ENCODE measurements at places on chromosomes 3 and 15.

DNA sequence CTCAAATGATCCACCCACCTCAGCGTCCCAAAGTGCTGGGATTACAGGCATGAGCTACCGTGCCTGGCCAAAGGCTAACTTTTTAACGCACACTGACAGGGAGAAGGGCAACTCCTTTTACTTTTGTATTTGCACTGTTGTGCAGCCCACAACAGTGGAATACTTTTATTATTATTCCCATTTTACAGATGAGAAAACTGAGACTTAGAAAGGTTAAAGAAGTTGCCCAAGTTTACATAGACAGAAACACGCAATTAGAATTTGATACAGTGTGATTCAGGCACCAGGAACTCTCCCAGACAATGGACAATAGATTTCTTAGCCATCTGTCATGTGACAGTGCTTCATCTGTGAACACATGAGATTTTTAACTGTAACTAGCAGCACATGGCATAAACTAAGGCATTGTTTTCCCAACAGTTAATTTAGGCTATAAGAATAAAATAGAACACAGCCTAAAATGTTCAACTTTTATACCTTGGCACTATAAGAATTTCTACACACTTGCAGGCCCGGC, 18.8 kb downstream of the STAG1 start:
- DNase-seq, result no peak

DNA sequence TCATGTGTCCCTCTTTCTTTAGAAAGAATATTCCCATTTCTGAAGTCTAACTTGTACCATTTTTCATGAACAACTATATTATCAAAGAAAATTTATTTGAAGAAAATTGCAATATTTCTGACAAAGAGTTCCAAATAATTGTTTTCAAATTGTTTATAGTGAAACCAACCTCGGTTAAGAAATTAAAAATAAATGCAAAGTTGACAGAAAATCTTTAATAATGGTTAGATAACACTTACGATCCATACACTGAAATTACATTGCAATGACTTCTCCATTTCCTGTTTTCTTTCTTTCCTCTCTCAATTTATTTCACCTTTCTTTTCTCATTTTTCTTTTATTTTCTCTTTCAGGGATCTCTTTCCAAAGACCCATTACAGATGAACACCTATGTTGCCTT, 125.1 kb downstream of the STAC start:
- DNase-seq, result no peak

DNA sequence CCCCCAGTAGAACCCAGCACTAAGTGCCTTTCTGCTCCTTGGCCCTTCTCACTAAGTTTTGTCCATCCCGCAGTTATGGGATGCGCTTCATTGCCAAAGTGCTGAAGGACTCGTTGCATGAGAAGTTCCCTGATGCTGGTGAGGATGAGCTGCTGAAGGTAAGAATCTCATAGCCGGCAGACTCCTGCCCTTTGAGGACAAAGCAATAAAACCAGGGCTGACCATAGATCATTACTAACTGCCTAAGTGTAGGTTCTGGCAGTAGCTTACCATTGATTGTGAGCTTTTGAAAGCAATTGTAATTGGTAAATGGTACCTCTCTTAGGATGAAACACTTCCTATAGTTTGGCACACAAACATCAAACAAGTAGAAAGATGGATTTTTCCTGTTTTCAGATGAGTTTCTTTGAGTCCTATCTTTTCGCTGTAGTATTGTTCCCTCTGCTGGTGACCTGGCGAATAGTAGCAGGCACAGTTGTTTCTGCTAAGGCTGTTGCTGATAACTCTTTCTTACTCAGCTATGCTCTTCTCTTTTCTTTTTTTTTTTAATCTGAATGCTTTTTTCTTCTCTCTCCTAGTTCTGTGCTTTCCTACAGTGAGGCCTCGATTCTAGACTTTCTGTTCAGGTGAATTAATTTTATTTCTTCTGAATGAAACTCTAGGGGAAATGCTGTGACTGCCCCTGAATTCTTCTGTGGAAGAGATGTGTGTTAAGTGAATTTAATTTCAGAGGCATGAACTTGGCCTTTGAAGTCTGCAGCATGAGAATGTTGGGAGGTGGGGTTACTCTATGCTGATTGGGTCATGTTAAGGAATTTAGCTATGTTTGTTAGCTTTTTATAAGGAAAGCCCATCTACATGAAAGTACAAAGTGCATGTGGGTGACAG, 47.4 kb upstream of the CRTC3 start:
- DNase-seq, result peak; percentile 11

- DNase-seq, result no peak
These were observed 34.7 kb downstream of the GBE1 start for GRCh38 chr3:81726735-81727134.

- no peak for DNase-seq
These were observed 81.9 kb downstream of the NUP210 start for GRCh38 chr3:13338231-13338630.

- DNase-seq, result no peak
These were observed 579.9 kb upstream of the ZNF717 start for GRCh38 chr3:76365275-76365674.

GRCh38 chr3:30764281-30764680, 130.2 kb downstream of the GADL1 start:
- no peak for DNase-seq

GRCh38 chr3:154078672-154079071, 42.5 kb upstream of the ARHGEF26 start:
- DNase-seq, result no peak

DNA sequence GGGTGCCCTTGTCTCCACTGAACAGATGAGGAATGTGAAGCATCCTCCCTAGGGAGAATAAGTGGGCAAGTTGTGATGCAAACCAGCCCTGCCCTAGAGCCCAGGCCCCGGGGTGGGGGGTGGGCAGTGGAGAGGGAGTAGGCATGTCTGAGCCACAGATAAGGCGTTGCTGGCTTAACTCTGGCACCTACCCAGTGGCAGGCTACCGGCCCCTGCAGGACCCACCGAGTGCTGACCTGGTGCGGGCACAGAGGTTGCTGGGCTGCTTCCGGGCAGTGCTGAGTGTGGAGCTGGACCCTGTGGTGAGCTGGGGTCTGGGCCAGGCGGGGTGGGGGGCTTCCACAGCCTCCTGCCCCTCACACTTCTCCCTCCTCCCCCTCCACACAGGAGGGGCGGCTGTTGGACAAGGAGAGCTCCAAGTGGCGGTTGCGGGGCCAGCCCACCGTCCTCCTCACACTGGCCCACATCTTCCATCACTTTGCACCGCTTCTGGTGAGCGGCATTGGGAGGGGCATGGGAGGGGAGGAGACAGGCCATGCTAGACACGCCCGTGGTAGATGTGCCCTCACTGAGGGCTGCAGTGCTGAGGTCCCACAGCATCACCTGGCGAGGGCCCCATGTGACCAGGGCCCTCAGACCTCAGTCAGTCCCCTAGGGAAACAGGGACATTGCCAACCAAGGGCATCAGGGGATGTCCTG, 10.1 kb downstream of the RNF123 start:
- DNase-seq, result no peak

GRCh38 chr3:172461530-172462138, 13.4 kb upstream of the GHSR start:
- peak; percentile 68 for DNase-seq

DNA sequence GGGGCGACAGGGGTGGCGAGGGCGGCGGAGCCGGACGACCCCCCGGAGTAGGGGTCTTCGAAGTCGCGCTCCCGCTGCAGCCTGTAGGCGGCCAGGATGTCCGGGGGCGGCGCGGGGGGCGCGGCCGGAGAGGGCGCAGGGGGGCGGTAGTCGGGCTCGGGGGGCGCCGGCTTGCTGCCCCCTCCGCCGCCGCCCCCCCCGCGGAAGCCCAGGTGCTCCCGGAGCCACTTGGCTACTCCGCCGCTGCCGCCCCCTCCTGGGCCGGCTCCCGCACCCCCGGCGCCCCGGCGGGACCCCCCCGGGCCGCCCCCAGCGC, 230 bp downstream of the SHF start:
- DNase-seq, result no peak

GRCh38 chr3:62670351-62670750, 204.9 kb downstream of the CADPS start:
- DNase-seq, result no peak

DNA sequence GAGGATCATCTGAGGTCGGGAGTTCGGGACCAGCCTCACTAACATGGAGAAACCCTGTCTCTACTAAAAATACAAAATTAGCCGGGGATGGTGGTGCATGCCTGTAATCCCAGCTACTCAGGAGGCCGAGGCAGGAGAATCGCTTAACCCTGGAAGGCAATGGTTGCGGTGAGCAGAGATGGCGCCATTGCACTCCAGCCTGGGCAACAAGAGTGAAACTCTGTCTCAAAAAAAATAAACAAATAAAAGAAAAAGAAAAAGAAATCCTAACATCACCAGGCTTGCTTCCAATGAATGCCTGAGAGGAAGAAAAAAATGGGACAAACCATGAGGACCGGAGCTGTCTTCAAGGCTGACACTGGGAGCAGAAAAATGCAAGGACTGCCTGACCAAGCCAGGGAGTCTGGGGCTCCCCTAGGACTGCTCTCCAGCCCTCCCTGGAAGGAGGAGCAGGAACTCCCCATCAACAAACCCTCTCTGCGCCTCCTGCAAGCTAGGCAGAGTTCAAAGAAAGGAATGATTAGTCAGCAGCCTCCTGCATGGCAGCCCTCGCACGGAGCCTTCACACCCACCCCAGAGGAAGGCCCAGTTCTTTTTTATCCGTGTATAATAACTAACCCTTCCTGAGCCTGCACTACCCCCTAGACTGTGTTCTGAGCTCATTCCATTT, 55.4 kb downstream of the NUP210 start:
- no peak for DNase-seq

DNA sequence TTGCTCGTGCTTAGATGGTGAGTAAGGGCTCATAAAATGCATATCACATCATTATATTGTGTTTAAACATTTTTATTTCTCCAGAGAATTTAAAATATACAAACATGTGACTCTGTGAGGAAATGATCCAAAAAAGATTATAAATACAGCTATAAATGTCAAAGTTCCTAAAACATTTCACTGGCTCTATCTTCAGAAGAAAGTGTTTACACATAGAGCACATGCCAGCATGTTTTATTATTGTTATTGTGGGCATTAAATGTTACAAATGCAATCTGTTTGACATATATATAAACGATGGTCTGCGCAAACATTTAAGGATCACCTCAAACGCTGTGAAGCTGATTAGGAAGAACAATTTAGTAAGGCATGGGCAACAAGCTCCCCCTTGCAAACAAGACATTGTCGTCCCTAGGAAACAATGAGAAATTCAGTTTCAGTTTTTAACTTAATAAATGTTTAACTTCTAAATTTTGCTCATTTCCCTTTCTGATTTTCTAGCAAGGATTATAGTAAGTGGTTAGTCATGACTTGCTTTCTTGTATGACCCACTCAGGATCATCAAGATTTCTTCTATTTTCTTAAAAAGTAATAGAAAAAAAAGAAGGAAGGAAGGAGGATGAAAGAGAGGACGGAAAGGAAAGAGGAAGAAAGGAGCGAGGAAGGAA, 207.5 kb downstream of the SATB1 start:
- DNase-seq, result no peak

DNA sequence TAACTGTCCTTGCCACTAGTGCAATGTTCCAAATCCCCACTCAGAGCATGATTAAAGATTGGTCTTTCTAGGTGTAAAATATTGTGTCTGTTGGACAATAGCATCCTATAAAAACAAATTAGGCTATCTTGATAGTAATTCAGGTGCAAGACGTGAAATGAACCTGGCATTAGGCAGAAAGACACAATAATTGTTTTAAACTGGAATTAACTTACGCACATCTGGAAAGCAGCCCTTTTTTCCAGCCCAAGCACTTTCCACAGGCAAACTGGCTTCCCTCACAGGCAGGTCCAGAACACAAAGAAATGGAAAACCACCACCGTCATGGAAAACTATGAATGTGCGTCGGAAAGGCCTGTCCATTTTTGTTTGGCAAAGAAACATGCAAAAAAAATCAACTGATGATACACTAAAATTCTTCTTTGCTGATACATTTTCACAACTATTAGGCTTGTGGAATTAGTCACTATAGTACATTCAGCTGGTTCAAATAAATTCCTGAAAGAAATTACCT, 474.7 kb upstream of the IL12A start:
- DNase-seq, result no peak

DNA sequence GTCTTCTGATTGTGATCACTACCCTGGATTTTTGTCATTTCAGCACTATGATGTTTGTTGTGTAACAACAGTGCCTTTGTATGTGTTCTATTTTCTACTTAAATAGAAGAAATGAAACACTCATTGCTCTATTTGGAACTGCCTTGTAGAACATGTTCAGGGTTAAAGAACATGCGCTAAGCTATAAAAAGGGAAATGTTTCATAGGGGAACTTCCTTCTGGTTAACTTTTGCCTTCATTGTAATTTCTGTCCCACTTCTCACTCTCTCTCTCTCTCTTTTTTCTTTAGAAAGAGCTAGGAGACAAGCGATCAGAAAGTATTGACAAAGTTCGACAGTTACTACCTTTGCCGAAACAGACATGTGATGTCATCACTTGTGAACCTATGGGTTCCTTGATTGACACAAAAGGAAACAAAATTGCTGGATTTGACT, at the start of gene P2RY12:
Gene P2RY12 (minus strand): TSS at position 13 of the 434 bp plus-strand sequence. CDS start 45,908 bp downstream, outside the sequence.
- no peak for DNase-seq

- no peak for DNase-seq
These were observed 13.7 kb upstream of the ABHD2 start for GRCh38 chr15:89074402-89075012.

- DNase-seq, result no peak
These were observed 194.0 kb downstream of the TNIK start for GRCh38 chr3:171266034-171266739.

GRCh38 chr3:189267981-189268613, 96.3 kb downstream of the TPRG1 start:
- no peak for DNase-seq

DNA sequence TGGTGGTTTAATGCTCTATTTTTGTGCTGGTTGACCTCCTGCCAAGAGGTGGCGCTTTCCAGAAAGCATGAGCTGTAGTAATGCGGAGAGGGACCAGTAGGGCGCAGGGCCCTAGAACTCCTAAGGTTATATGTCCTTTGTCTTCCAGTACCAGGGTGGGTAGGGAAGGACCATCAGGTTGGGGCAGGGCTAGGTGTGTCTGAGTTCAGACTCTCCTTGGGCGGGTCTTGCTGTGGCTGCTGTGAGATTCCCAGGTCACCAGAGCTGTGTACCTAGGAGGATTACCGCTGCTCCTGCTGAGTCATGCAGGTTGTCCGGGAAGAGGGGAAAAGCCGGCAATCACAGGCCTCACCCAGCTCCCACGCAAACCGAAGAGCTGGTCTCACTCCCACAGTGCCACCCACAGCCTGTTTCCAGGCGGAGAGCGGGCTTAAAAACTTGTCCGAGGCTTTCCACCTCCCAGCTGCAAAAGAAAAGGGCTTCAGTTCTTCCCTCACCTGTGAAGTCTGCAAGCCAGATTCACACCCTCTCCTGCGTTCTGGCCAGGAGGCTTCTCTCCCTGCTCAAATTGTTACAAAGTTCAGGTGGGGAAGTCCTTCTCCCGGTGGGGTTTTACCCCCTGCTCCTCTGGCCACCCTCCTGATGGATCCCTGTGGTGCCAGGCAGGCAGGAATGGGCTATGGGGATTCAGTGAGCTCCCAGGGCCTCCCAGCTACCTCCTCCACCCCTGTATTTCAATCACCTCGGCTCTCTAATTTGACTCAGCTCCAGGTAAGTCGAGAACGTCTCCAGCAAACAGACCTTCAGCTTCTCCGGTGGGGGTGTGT, 37.7 kb upstream of the BCHE start:
- peak; percentile 28 for DNase-seq
